ENCODE measurements at places on chromosomes 7 and 10.

DNA sequence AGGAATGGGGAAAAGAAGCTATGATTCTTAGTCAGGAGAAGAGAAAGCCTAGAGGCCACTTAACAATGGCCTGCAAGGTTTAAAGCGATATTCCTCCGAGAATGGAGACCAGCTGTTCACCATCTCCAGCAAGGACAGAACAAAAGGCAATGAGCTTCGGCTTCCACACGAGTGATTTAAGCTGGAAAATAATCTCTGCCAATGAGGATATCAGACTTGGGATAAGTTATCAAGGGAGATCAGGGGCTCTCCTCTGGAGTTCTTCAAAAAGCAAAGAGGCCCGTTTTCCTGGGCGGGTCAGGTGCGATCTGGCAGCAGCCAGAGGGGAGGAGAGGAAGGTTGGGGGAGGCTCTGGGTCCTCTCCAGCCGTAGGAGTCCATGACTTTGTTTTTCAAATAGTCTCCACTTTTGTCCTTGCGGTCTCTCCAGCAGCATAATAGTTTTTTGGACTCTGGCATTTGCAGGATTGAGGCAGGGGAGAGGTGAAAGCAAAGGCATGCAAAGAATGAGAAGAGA lies 211.3 kb downstream of the SKIDA1 start:
- DNase-seq, result no peak

DNA sequence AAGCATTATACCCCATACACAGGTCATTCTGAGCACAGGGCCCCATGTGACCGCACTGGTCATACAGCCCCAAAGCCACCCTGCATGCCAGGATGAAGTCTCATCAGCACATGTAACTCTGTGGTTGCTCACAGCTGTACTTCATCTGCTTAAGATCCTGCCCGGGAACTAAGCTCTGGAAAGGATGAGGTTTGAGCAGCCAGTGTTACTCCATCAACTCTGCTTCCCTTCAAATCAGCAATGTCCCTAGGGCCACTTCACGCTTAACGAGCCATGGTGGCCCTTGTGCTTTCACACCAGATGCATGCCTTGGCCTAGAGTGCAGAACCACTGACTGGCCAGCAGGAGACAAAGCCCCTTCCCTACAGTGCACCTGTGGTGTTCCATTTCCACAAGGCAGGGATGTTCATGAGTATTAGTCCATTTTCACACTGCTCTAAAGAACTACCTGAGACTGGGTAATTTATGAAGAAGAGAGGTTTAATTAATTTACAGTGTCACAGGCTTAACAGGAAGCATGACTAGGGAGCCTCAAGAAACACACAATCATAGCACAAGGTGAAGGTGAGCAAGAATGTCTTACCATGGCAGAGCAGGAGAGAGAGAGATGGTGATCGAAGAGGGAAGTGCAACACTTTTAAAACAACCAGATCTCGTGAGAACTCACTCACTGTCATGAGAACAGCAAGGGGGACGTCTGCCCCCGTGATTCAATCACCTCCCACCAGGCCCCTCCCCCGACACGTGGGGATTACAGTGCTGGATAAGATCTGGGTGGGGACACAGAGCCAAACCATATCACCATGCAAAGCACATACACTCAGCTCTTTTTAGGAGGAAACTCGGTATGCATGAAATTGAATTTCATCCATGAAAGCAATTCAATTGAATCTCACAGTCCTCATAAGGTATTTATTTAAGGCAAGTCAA lies 149.0 kb upstream of the CDCA7L start:
- no peak for DNase-seq

GRCh38 chr7:11835260-11835659 lies 3.3 kb upstream of the THSD7A start:
- DNase-seq, result peak; percentile 51

DNA sequence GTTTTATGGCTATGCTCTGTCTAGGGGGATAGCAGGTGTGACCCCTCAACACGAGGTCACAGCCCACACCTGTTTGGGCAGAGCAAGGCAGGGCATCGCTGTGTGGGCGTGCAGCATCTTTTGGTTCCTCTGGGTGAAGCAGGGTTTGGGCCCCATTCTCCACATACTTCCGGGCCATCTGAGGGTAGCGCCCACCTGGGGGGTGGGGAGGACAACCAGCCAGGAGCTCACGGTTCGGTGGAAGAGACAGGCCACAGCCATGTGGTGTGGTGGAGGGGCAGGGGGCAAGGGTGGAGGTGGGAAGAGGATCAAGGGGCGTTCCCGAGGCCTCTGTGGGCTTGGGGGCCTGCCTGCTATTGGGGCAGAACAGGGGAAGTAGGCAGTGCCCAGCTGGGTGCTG lies 2.4 kb downstream of the SH2B2 start:
- no peak for DNase-seq

GRCh38 chr10:131899695-131900349 lies 986 bp upstream of the PPP2R2D start:
- no peak for DNase-seq

- no peak for DNase-seq
These were observed 118.8 kb downstream of the JAZF1 start for GRCh38 chr7:28061824-28062196.

DNA sequence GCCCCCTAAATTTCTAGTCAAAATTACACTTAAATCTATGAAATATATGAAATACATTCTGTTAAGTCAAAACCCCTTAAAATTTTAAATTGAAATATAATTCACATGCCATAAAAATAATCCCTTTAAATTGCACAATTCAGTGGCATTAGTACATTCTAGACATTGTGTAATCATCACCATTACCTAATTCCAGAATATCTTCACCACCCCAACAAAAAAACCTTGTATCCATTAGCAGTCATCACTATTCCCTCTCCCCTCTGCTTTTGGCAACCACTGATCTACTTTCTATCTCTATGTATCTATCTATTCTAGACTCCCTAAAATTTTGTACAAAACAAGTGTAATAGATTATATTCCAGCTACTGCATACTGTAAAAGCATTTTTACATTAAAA lies 261.2 kb downstream of the GLI3 start:
- DNase-seq, result no peak

DNA sequence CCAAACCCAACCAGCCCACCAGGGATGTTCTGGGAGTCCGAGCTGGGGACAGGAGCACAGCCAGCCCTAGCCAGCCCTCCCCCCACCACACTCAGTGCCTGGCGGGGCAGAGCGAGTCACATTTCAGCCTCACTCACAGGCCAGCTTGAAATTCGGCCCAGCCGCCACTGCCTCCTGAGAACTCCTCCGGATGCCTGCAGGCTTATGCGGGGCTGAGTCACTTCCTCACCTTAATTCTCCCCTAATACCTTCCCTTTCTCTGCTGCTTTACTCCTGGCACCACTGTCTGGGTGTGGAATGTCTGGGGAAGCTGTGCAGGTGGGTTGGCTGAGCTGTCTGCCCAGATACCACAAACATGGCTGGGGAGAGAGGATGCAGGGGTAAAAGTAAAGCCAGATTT lies 22.6 kb upstream of the DLG5 start:
- no peak for DNase-seq

GRCh38 chr7:120005720-120006119 lies 267.3 kb upstream of the KCND2 start:
- DNase-seq, result no peak

- DNase-seq, result peak; percentile 51
These were observed 598 bp downstream of the MMS19 start for GRCh38 chr10:97497572-97498075.

- DNase-seq, result no peak
These were observed 165.4 kb upstream of the RNF32 start for GRCh38 chr7:156475179-156475578.

GRCh38 chr10:24305551-24306506 lies 96.9 kb downstream of the KIAA1217 start:
- no peak for DNase-seq

- no peak for DNase-seq
These were observed 671 bp upstream of the PAPSS2 start for GRCh38 chr10:87658858-87659555.

DNA sequence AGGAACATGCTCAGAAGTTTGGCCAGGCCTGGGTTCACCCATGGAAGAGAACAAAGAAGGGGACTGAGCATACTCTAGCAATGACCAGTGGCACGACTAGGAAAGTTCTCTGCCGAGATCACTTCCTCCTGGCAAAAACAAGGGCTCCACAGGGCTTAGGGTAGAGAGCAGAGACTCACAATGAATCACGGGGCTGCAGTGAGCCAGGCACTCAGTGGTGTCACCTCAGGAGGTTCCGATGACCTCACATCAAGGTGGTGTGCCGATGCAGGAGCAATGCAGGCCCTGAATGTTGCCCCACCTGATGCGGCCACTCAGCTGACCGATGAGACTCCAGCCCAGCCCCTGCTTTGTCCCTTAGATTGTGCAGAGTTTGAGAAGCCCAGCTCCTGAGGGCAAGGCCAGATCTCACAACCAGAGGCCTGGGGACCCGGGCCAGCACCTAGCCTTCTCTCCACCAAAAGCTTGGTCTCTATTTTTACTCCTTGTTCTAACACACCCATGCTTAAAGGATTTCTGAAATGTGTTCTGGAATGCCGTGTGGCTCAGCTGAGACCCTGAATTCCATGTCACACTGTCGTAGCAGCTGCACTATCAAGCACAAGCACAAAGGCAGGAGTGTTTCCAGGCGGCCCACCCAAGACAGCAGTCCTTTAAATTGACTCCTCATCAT lies 60.9 kb downstream of the COBL start:
- DNase-seq, result no peak

DNA sequence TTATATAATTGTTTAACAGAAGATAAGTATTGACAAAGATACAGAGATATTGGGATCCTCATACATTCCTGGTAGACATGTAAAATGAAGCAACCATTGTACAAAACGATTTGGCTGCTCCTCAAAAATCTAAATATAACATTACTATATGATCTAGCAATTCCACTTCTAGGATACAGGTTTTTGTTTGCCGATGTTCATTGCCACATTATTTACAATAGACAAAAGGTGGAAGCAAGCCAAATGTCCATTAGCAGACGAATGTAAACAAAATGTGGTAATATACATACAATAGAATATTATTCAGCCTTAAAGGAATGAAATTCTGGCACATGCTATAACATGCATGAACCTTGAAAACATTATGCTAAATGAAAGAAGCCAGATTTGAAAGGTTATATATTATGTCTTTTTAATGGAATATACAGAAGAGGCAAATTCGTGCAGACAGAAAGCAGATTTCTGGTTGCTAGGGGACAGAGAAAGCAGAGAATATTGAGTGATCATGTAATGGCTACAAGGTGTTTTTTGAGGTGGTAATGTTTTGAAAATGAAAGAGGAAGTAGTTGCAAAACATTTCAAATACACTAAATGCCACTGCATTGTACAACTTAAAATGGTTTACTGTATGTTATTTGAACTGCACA lies 44.9 kb downstream of the POLR1F start:
- DNase-seq, result peak; percentile 89

GRCh38 chr7:139112741-139113250 lies 3.3 kb upstream of the ZC3HAV1 start:
- no peak for DNase-seq

DNA sequence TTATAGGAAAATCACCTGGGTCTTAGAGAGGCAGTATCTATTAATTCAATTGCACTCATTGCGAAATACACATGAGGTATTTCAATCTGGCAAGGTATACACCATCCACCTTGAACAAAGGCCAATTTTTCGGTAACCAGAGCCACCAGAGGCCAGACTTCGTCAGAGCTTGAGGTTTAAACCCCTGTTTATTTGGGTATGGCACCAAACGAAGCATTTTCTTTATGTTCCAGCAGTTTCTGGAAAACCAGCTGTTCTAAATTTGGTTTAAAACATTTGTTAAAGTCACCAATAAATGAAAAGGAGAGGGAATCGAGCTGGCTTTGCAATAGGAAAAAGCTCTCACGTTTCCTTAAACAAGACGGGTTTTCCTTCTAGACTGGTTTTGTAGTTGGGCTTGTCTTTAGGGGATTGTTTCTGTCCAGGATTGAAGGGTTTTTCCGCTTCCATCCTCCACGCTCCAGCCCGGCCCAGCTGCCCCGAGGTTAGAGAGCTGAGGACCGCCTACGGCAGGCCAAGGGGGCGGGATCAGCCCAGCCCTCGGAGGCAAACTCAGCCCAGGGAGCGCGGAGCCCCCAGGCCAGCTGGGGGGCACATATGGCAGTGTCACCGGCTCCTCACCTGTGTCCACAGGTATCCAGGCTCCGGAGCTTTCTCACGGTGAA lies 539.4 kb upstream of the MGMT start:
- peak; percentile 2 for DNase-seq

GRCh38 chr7:41977661-41978060 lies 259.3 kb downstream of the GLI3 start:
- DNase-seq, result no peak

All from NCI-H1105 treated with DMSO at 0.1 percent for 48 hours (cell line).